HFF-Myc (cell line): ENCODE measurements at places on chromosomes 3 and 15.

GRCh38 chr15:24917431-24917830 is 37.4 kb upstream of the SNRPN start:
- DNase-seq: no peak

DNA sequence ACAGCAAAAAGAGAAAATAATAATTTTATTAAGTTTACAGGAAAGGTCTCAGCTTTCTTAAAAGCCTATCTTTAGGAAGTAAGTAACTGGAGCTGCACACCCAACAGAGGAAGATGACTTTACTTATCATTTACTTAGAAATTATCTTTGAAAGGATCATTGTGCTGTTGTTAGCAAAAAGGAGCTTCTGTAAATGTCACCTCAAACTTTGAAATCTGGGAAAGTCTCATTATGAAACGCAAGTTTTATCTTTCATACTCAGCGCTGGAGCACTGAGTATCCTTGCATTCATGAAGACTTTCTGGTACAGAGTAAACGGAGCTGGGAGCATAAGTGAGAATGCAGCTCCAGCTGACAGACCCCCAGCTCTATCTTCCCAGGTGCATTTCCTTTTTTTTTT is 491.2 kb upstream of the TPRG1 start:
- no peak for DNase-seq

GRCh38 chr15:39747326-39747725 is 35.3 kb downstream of the FSIP1 start:
- no peak for DNase-seq

- DNase-seq: no peak
Measured at GRCh38 chr3:184574515-184575417, 13.2 kb downstream of the EPHB3 start.

GRCh38 chr3:160134454-160134853 is 90.8 kb upstream of the C3orf80 start:
- no peak for DNase-seq

GRCh38 chr15:62719316-62719715 is 323.2 kb upstream of the TPM1 start:
- no peak for DNase-seq

GRCh38 chr3:111975131-111975530 is 3.7 kb upstream of the ABHD10 start:
- DNase-seq: no peak

DNA sequence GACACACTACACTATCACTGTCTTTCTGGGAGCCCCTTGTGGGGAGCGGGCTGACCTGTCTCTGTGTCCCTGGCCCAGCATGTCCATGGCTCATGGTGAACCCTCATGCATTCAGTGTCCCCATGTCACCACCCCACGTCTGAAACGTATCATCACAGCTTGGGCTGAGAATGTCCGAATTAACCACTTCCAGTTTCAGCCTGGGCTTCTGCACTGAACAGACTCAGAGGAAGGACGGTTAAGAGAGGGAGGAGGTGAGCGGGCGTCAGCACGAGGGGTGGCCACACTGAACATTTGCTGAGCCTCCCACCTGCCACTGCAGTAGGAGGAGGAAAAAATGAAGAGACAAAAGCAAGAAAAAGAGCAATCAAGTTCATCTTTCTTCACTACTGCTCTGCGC is 30.5 kb downstream of the ATP2B2 start:
- no peak for DNase-seq
